Fibroblast of lung (primary cell): ENCODE measurements at places on chromosomes 3 and 15. TPM values are rescaled to one million over a fixed set of nuclear protein-coding genes. Genes with fewer than 3 reads are reported as not detected.

The PLAAT1 gene
- not detected in 2 replicates for total RNA-seq

The SNURF gene
- 24.7 and 61.1 TPM in 2 replicates for total RNA-seq

The SNX22 gene
- total RNA-seq, result 0.17 and 0.26 TPM in 2 replicates

The RNF123 gene
- 19.5 and 27.1 TPM in 2 replicates for total RNA-seq

The LRRC3B gene
- total RNA-seq, result not detected in 2 replicates

The MUC20 gene
- under 0.01 and 0.66 TPM in 2 replicates for total RNA-seq

The ASB14 gene
- not detected in 2 replicates for total RNA-seq

The DUOXA2 gene
- not detected in 2 replicates for total RNA-seq

The TFRC gene
- total RNA-seq, result 169 and 184 TPM in 2 replicates

The GOLGA8J gene
- under 0.01 TPM in 1 of 2 replicates, not detected in the other for total RNA-seq

The PTPRG gene
- total RNA-seq, result 64.5 and 97.9 TPM in 2 replicates
